ENCODE measurements at places on chromosomes 6 and 20.
A peak's percentile ranks its signal among the peaks of the same experiment; 100 is the strongest.

DNA sequence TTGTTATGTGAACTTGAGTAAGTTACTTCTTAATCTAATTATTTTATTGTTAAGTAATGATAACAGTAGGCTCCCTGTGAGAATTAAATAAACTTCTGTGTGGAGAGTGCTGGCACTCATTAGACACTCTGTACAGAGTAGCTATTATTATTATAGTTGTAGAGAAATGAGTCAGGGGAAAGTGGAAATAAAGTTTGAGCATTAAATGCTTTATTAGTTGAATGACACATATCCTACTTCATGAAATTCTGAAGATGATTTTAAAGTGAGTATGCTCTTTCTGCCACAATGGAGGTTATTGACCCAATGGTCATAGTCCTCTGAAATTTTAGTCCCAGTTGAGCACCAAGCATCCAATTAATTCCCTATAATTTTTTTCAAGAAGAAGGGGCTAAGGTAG, 5.9 kb downstream of the ECI2 start:
- no peak for DNase-seq

DNA sequence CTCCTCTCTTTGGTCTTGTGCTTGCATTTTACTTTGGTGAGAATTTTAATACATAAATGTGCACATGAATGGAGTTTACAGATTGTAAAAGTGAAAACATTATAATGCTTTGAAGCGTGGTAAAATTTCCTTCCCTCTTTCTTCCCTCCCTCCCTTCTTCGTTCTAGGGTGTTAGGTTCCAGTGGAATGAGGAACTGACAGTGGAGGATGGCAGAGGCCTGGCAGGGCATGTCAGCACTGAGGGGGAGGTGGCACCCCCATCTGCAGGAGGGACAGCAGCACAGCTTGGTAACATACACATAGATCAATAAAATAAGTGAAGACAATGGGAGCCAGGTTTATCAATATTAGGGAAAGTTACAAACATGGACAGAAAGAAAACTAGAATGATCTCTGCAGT, 47.5 kb downstream of the RNASET2 start:
- DNase-seq, result no peak

DNA sequence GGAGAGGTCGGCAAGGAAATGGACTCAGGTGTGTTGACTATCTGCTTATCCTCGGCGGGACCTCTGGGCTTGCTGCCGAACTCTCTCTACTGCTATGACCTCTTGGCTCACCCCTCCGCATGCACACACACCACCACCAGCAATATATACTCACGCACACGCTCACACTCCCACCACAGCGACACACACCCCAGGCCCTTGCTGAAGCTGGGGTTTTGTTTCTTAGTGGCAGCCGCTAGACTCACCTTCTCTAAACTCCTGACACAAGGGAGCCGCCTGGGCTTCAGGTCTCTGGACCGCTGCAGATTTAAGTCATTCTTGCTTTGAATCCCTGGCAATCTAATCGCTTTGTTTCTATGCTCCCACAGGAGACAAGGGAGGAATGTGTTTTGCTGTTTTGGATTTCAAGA, 59.4 kb upstream of the BACH2 start:
- no peak for DNase-seq

DNA sequence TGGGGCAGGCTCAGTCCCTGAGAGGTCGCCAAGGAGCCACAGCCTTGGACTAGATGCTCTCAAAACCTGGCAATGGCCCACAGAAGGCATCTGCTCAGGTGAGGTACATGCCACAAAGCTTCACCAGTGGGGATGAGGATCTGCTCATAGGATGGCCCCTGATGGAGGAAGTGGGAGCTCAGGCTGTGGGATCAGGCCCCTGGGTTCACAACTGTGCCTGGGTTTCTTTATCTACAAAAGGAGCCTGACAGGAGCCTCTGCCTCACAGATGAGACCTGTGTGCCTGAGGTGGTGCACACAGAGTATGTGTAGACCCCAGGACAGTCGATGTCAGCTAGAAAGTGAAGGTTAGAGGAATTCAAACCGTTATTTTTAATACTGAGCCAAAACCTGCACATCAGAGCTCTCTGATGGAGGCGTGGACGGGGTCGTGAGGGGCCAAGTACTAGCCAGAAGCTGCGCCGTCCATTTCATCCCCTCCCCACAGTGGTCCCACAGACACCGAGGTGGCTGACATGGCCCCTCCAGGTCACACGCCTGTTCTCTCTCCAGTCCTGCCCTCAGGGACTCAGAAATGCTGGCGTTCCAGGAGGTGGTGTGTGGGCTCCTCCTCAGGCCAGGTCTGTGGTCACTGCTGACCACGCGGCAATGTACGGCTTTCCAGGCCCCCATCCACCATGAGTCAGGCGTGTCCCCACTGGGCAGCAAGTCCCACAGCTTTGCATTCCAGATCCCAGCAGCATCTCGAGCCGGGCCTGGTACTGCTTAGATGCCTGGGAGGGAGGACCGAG, 33.3 kb downstream of the NTSR1 start:
- DNase-seq, result no peak

GRCh38 chr20:19431906-19432305, 219.5 kb downstream of the SLC24A3 start:
- DNase-seq, result no peak

DNA sequence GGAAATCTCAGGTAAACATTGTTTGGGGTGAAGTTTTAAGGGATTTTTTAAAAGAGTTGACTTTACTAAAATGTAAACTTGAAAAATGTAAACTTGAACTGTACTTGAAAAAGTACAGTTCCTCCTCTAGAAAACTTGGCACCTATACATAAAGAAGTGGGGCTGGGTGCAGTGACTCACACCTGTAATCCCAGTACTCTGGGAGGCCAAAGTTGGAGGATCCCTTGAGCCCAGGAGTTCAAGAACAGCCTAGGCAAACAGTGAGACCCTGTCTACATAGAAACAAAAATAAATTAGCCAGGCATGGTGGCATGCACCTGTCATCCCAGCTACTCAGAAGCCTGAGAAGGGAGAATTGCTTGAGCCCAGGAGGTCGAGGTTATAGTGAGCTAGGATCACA, 7.2 kb downstream of the BTBD9 start:
- no peak for DNase-seq

DNA sequence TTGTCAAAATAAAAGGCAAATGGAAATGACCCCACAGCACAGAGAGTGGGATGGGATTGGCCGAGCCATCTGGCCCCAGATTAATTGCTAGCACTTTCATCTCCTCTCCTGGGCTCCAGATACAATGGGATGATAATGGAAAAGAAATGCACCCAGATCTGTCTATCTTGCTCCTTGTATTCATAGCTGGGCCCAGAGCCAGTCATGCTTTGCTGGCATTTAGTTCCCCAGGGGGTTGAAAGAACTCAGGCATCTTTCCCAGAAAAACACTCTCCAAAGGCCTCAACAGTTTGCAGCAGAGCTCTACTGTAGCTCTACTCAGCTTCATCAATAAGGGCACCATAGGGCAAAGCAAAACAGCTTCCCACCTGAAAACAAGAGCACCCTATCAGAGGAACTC, 116.0 kb upstream of the FOXA2 start:
- no peak for DNase-seq

DNA sequence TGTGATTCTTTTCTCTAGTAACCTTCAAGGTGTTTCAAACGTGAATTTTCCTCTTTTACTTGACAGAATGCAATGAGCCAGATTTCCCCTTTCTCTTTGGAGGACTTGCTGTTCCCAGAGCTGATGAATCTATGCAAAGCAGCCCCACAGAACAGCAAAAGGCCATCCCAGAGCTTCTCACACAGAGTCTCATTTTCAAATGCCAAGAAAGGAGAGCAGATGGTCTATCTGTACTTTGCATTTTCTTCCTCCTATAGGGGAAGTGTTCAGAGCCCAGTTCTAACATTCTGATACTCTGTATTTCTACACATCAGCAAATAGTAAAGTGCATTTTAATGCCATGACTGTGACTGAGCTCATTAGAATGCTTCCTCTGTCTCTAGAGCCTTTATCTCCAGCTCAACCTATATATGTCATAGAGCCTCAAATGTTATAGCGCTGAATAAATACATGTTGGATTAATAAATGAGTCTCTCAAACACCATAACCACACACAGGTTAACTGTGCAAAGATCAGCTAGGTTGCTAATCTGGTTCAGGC, 81.8 kb upstream of the EYA4 start:
- DNase-seq, result no peak

GRCh38 chr6:84762220-84763002, 2.0 kb downstream of the TBX18 start:
- DNase-seq, result peak; percentile 34

DNA sequence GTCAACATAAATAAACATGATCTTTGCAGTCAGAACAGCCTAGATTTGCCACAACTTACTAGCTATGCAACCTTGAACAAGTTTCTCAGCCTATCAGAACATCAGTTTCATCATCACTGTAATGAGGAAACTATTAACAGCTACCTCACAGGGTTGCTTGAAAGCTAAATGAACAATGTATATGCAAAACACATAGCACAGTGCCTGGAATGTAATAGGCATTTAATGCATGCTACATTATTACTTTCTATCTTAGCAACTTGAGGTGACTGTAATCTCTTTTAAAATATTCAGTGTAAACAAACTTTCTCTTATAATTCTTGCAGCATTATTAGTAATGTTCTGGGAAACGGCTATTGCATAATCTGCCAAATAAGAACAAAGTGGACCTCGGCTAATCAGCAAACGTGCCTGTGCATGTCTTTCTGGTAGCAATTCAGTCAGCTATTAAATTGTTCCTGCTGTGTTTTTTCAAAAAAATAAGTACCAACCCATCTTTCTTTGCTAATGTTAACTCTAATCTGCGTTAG, 61.5 kb downstream of the SYNE1 start:
- DNase-seq, result no peak

GRCh38 chr6:37695857-37696219, 1.8 kb downstream of the MDGA1 start:
- no peak for DNase-seq

GRCh38 chr20:20237093-20237959, 130.6 kb upstream of the INSM1 start:
- DNase-seq, result no peak

- DNase-seq, result peak; percentile 85
These were observed 2.4 kb downstream of the MTCL3 start for GRCh38 chr6:127516662-127517273.

GRCh38 chr6:29419516-29419915, 4.8 kb downstream of the OR12D1 start:
- no peak for DNase-seq

- no peak for DNase-seq
These were observed 83.0 kb upstream of the TCF21 start for GRCh38 chr6:133805876-133806275.

- DNase-seq, result no peak
These were observed 89.4 kb downstream of the PACRG start for GRCh38 chr6:162817196-162817595.

DNA sequence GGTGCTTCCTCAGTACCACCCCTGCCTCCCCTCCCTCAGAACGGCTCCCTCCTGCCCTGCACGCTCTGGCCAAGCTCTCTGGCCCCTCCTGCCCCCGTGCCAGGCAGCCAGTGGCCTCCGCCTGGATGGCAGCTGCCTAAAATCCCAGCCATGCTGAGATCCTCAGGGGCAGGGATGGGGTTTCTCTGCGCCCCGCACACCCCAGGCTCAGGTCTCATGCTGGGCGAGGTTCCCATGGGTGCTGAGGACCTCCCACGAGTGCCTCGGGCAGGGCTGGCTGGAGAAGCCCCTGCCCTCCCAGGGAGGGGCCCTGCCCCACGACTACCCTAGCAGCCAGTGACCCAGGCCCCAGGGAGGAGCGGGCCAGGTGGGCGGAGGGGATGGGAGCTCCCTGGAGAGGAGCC, 2.7 kb downstream of the PTK6 start:
- no peak for DNase-seq

DNA sequence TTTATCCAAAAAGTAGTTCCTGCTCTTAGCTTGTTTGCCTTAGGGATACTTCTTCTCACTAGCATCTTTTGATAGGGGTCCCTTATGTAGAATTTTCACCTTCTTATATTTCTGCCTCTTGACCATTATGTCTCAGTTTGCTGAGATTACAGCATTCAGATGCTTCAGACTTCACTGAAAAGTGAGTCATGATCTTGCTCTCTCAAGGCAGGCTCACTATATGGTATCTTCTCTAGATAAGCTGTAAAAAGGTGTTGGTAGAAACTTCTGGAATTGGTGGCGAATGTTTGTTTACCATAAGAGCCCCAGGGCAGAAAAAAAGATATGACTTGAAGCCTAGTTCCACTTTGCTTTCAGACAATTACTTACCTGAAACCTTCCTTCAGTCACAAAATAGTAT, 19.7 kb downstream of the GTPBP2 start:
- DNase-seq, result no peak

- no peak for DNase-seq
These were observed 423.5 kb downstream of the MEI4 start for GRCh38 chr6:78076371-78076770.

- no peak for DNase-seq
These were observed 65.4 kb upstream of the PHIP start for GRCh38 chr6:79143320-79143898.

DNA sequence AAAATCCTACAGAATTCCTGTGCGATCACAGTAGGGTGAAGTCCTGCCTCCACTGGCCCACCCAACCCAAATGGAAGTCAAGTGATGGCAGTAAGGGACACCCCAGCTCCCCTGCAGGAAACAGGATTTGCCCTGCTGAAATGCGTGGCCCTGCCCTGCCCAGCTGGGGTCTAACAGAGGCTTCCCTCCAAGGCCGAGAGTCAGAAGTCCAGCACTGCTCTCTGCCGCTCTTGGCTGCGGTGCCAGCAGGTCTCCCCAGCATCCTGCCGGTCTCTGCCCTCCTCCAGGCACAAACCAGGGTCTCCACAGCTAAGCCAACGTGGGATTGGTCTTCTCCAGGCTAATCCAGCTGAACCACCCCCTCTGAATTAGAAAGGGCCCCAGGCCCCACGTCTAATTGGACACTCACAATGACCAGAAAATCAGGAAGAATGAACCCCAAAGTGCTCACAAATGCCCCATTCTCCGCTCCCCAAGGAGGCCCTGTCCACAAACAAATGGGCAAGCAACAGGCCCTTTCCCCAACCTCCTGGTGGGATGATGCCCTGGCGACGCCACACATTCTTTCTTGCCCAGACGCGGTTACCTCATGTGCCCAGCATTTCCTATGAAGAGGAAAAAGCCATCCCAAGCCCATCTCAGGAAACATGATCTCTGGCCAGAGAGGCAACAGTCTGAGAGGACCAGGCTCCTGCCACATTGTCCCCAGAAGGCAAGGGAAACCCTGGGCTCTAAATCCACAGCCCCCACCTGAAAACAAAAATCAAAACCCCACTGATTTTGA, 117.2 kb downstream of the BANF2 start:
- no peak for DNase-seq
